ENCODE measurements at places on chromosomes 7 and 10.

GRCh38 chr7:156898938-156899337, 6.0 kb upstream of the LMBR1 start:
- DNase-seq = no peak

DNA sequence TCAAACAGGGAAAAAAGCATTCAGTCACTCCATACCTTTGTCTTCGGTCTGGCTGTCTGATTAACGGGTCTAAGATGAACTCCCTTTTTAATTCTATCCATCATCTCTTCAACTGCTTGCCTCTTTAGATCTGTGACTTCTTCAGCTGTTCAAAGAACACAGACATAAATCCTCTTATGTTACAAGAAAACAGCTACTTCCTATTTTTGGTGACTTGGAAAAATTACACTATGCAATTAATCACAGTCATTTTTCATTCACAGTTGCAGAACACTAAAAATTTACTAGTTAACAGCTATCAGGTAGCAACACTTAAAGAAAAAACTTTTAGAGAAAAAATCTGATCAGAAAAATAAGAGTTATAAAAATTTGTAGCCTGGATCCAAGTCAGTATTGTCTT, 66.0 kb downstream of the ENO4 start:
- no peak for DNase-seq

- DNase-seq = no peak
Measured at GRCh38 chr7:157516311-157516710, 179.5 kb downstream of the DNAJB6 start.

- no peak for DNase-seq
Measured at GRCh38 chr10:6778992-6779701, 199.1 kb upstream of the PRKCQ start.

GRCh38 chr10:96833220-96834001, 1.3 kb downstream of the LCOR start:
- DNase-seq = no peak

DNA sequence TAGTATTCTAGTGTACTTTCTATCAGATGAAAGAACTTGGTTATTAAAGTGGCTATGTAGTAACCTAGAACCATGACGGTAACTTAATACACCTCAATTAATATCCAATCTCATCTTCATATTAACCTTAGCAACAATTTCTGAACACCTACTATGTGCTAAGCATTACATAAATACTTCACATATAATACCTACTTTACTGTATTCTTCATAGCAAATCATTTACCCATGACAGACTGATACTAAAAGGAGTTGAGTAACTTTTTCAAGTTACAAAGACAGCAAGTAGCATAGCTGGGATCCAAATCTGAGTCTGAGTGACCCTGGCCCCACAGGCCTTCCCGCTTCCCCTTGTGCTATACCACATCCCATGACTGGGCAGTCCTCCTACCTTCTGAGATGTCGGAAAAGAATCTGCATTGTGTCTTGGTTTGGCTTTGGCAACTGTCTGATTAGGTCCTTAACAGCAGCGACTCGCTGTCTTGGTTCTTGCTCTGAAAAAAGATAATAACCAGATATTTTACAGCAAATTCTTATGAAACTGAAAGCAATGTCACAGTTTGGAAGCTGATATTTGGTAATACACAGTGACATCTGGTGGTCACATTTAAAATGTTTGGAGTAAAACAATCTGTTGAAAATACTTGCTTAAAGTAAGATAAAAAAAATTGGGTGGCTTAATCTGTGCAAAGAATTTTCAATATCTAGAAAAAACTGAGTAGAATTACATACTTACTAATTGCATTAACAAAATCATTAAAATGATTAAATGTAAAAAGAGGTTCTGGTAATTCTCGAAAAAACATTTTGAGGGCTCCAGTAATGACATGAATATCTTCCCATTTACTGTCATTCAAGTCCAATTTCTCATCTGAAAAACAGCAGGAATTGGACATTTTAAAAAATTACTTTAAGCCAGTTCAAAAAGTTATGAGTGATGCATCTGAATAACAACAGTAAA, 120.1 kb downstream of the ARHGAP12 start:
- no peak for DNase-seq

Data from cortex of kidney (tissue), 1 donor.